ENCODE measurements at places on chromosomes 3 and 15. TPM values are rescaled to one million over a fixed set of nuclear protein-coding genes. Genes with fewer than 3 reads are reported as not detected.
A peak's percentile ranks its signal among the peaks of the same experiment; 100 is the strongest.

DNA sequence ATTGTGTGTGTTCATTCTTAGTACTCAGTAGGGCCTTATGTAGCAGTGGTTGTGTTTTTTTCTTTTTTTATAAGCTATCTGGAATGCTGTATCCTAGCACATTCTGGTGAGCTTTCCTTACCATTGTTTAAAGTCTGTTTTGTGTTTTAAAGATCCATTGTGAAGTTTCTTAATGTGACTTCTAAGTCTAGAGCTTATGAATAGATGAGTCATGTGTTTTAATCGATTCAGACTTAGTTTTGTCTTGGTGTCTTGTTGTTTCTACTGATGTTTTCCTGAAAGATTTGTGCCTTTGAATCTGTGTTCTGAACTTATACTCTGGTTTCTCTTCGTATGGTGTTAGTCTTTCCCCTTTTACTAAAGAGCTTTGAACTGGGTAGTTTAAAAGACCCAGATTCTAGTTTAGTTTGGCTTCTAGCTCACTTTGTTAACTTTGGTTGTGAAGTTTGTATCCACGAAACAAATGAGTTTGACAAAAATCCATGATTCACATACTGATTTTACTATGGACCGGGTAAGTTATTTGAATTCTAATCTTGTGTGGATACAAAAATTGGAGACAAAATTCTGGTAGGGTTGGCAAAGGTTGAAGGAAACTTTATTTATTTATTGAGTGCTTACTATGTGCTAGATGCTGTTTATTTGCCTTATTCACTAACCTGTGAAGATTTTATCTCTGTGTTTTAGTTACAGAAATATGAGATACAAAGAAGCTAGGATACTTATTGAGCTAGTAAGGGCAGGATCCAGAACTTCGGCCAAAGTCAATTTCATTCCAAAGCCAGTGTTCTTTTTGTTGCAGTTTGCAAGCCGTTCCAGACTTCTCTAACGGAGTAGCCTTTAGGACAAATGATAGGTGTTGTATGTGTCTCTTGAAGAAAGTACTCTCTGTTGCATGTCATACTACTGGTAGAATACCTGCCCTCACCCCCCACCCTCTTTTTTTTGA lies 24.8 kb downstream of the AKAP13 start:
- DNase-seq, result no peak

DNA sequence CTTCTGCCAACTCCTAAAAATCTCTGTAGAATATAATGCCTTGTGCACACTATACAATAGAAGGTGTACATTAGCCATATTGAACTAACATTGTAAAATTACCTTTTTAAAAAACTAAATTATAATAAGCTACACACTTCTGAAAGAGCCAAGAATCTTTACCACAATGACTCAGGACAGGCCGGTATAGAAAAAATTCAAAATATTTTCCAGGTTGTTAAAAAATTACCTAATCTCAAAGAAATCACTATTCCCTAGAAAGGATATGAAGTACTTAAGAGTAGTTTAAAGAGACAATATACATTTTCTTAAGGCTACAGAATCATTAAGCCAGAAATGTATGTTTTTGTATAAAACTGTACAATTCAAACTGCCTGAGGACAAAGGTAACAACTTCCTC lies 48.5 kb downstream of the TJP1 start:
- no peak for DNase-seq

DNA sequence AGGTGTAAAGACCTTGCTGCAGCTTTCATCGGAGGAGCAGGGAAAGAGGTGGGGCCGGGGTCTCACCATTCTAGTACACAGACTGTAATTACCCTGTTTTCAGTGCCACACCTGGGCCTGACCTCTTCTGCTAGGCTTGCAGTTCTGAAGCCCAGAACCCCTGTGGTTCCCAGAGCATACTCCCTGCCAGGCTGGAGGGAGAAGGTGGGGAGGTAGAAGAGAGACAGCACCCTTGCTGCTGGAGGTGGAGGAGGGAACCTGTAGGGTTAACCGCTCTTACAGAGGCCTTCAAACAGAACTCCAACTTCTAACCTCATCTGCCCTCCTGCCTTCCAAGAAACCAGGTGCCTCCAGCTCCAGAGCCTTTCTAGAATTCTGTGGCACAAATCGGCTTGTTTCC lies 27.0 kb downstream of the PCOLCE2 start:
- no peak for DNase-seq

GRCh38 chr3:37899101-37899707 lies 37.5 kb downstream of the CTDSPL start:
- no peak for DNase-seq

- DNase-seq, result no peak
Observed at GRCh38 chr3:171240504-171240835, 213.9 kb upstream of the SLC2A2 start.

GRCh38 chr3:64650715-64651114 lies 37.1 kb downstream of the ADAMTS9 start:
- DNase-seq, result no peak

DNA sequence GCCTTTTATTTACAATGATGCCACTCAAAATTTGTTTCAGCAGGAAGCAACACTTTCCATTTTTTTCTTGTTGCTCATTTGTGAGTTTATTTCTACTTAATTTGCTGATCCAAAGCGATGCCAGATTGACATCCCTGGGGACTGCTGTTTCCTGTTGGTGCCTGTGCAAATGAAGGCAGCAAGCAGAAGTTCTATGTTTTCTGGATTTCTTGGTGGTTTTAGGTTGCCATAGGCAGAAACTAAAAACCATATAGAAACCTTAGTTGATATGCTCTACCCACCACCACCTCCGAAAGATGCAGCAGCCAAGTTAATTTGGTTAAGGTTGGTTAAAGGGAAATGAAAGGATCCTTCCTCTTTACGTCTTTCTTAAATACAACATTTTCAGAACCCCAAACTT lies 356.2 kb downstream of the RBMS3 start:
- no peak for DNase-seq

DNA sequence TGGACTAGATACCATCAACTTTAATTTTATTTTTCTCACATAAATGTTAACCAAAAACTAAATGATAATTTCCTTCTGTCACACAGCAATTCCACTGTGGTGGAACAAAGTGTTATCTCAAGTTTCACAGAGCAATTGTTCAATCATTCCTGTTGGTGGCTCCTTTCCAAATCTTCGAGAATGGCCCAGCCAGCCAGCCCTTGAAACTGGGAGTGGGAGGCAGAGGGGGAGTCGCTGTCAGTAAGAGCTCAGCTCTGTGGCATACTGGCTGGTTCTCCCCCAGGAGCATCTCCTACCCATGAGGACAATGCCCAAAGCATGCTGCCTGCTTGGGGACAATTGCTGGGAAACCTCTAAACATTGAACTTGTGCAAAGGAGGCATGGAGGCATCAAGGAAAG lies 47.7 kb downstream of the MECOM start:
- no peak for DNase-seq

GRCh38 chr3:8846176-8846575 lies 76.8 kb upstream of the OXTR start:
- DNase-seq, result no peak

DNA sequence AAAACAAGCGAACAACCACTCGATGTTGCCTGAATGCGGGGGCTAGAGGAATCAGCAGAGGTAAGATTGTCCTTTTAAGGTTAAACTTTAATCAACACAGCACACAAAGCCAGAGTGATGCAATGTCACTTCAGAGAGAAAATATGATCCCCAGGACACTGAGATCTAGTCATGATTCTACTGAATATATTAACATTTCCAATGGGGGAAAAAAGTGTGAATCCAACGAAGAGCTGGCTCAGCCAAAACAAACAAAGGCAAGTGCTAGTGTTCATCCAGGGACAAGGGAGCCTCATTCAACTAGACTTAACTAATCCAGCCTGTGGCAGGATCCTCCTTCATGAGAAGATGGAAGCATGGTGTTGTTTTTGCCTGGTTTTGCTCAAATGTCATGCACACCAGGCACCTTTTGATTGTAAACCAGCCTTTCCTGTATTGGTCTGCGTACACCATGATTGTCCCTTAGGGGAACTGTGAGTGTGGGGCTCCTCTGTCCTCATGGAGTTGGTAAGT lies 35.8 kb downstream of the SCG5 start:
- DNase-seq, result peak; percentile 28

DNA sequence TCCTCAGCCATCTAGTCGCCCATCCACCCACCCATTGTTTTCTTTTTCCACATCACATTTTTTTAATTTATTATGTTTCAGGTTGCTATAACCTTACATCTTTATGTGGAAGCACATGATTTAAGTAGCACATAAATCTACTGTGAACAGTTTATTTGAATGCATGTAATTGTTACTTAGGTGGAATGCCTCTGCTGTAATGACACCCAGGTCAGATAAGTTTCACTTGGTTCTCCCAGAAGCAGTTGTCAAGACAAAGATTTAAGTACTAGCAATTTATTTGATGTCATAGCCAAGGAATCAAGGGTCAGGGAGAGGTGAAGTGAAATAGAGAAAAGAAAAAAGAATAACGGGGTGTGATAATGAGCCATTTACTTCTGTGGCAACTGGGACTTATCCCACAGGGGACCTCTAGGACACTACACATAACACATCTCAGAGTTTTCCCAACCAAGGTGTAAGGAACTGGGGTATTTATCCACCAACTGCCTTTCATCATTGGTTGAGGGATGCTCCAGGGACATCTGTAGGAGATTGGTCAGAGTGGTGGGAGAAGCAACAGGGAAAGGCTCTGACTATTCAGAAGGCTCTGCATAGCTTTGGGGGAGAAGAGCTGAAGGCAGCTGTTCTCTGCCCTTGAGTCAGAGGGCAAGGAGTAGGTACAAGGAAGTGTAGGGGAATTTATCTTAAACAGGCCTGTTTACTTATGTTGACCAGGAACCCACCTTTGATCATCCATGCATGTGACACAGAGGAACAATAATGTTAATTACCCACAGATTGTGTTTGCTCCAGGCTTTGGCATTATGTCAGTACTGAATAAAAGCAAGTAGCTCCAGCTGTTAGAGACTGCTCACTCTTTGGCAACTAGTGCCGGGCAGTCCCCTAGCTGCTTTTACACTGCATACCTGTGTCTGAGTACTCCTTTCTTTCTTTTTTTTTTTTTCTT lies 94.8 kb downstream of the CD200R1L start:
- DNase-seq, result no peak

DNA sequence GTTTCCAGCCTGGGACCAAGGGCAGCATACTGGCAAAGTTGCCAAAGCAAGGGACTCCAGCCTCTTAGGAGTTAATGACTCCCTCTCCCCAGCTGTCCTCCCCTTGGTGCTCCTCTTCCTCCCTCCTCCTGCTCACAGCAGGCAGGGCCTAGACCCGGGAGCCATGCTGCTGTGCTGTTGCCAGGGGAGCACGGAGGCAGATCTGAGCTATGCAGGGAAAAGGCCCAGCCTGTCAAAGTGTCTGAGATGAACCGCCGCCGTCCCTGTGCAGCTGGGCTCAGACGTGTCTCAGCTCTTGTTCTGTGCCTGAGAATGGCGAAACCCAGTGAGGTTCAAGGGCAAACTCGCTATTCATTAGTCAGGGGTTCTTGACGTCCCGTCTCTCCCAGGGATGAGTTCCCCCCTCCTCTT lies 60.8 kb upstream of the POLG start:
- DNase-seq, result no peak

GRCh38 chr15:63191895-63192618 lies 2.7 kb downstream of the RAB8B start:
- DNase-seq, result peak; percentile 23

DNA sequence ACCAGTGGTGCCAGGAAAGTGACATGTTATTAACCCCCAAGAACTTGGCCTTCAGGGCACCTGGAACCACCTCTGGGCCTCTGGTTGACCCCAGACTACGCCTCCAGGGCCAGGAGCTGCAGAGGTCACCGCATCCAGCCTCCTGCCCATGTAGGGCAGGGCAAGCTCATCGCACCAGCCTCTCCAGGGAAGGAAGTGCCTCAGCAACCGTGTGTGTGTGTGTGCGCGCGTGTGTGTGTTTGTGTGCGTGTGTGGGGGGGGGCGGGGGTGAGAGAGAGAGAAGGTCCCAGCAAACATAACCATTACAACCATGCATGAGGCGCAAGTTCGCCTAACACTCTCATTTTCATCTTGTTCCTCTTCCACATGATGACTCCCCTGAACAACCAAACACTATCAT lies 31.8 kb downstream of the RAB6B start:
- DNase-seq, result no peak

DNA sequence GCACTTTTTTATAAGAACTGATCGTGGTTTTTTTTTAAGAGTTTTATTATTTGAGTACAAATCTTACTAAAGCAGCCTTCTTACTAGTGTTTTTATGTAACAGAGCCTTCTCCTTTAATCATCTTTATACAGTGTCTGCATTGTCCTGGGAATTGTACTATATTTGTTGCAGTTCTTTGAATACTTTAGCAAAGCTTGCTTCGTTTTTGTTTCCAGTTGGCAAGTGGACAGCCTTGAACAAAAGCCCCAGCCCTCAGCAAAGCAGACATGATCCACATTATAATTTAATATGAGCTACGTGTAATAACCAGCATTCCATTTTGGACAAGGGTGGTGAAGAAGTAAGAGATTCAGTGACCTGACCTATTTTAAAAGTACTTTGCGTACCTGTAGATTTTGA lies 112.2 kb upstream of the FLNB start:
- no peak for DNase-seq

NEK4 gene
- 22.9 TPM for total RNA-seq

MKRN3 gene
- total RNA-seq, result 15.0 TPM

STAC gene
- 3.5 TPM for total RNA-seq
